Stimulated activated CD4-positive, alpha-beta T cell treated with anti-CD3 and anti-CD28 coated beads, Interleukin-4, amount 100 ng/mL, for 48 hours (primary cell): ENCODE measurements at places on chromosomes 1 and 21.
A peak's percentile ranks its signal among the peaks of the same experiment; 100 is the strongest.

DNA sequence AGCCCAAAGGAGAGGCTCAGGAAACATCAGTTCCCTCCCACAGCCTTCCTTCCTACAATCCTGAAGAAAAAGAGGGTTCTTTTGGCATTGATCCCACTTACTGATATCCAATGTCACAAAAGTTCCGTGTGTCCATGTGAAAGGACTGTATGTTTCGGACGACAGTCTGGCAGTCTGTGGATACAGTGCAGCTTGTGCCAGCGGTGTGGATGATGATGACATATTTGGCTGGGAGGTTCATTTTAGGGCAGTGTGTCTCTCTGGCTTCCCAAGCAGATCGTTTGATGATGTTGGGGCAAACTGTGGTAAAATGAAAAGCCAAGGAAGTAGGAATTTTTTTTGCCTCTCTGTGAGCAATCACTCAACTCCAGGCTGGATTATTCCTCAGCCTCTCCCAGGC, 10.4 kb downstream of the PGLYRP3 start:
- DNase-seq, result no peak

DNA sequence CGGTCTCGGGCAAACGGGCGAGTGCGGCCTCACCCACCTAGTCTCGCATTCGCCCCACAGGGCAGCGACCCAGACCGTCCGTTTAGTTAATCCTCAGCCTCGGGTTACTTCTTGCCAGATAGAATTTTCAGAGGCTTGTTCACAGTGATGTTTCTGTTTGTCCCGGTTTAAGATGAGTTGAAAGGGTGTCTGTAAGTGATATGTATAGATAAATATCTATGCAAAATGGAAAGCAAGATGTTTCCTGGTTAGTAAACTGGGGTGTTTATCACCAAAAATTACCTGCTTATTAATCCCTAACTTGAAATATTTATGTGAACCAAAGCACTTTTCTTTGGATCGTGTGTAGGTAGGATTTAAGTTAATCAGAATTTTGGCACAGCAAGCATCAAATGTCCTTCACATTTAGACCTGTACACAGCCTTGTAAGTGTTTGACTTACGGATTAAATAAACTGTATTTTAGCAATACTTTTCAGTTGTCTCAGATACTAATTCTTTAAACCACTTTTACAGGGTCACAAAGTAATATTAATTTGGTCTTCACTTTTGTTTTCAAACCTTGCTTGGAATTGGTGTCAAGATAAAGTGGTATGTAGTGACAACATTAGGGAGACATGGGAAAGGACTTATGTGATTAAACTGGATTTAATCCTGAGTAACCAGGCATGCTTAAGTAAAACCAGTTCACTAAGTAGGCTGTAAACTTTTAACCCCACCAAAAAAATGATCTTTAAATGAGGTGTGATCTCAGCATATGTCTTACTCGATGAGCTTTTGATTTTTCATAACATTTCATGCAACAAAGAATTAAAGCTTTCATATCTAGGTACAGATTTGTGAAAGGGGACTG, 914 bp downstream of the ZNF326 start:
- DNase-seq, result no peak

GRCh38 chr1:192626366-192627179, 9.4 kb upstream of the RGS13 start:
- DNase-seq, result no peak

DNA sequence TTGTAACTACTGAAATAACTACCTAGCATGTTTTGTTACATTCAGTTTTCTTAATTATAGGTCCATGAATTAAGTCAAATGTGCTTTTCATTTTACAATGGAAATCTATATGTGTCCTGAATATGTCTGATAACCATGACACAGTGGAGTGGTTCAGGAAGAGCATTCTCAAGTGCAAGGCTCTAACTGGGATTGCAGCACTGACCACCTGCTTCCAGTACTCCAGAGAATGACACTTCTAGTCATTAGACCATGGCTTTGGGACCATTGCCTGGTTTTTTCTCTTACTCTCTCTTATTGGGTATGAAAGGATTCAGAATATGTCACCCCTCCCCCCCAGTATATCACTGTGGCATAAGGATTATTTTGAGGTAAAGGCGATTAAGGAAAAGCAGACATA, 204.9 kb upstream of the CACYBP start:
- DNase-seq, result no peak

GRCh38 chr1:55749975-55750627, 534.9 kb upstream of the USP24 start:
- no peak for DNase-seq

- peak; percentile 86 for DNase-seq
Measured at GRCh38 chr1:9942939-9943788, at the start of the genes LZIC and NMNAT1. Gene LZIC, minus strand, starts transcription at chr1:9943391. Its CDS starts 6,772 bp downstream, at chr1:9936619. Gene NMNAT1, plus strand, starts transcription at chr1:9943475. Its CDS starts 28,599 bp downstream, at chr1:9972074.

DNA sequence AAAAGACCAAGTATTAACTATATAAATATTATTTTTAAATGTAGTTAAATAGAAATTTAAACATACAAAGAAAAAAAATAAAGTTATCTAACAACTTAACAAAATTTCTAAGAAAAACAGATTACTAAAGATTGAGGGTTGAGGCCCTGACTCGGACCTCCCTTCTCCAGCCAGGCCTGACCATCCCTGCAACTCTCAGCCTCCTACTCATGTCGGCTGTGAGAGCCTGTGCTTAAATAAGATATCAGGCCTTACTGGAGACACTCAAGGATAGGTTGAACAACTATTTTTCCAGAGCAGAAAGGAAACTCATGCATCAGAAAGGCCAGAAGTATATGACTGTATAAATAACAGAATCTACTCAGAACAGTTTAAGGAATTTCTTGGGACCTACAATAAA, 33.0 kb upstream of the PSMG1 start:
- DNase-seq, result no peak

GRCh38 chr1:86209346-86209745, 52.8 kb upstream of the COL24A1 start:
- DNase-seq, result no peak

DNA sequence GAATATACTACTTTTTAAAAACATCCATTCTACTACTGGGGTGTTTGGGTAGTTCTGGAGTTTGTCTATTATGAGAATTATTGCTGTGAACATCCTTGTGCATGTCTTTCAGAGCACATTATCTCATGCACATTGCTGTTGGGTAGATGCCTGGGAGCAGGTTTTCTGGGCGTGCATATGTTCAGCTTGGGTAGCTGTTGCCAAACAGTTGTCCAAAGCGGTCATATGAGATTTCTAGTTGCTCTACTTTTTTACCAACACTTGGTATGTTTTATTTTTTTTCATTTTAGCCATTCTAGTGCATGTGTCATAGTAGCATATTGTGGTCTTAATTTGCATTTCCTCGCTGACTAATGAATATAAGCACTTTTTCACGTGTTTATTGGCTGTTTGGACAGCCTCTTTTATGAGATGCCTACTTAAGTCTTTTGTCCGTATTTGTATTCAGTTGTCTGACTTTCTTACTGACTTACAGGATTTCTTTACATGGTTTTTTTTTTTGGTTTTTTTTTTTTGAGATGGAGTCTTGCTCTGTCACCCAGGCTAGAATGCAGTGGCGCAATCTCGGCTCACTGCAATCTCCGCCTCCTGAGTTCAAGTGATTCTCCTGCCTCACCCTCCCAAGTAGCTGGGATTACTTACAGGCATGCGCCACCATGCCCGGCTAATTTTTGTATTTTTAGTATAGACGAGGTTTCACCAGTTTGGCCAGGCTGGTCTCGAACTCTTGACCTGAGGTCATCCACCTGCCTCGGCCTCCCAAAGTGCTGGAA, 18.1 kb downstream of the ZDHHC18 start:
- DNase-seq, result no peak

DNA sequence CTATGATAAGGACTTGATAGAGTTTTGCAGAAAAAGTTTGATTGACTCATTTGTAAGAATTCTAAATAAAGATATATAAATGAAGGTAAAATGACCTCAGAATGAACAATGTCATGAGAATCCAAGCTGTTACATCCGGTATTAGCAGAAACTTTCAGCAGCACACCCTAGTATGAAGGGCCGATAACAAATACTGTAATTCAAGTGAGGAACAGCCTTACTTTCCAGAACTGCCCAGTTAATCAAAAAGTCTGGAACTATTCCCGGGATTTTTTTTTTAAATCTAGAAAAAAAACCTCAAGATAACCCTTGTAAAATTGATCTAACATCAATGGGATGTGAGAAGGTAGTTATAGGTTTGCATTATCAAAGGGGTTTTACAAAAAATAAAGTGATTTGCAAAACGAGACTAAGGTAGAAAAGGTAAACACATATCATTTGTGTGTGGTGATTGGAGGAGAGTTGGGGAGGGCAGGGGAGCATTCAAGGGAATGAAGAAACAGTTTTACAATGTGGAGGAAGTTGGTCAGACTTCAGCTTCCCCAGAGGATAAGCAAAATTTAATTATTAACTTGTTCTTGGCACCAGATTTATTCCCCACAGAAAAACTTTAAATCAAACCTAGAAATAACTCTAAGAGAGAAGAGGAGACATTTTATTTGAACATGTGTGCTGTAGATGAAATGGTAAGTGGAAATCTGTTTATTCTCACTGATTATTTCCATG, 75.9 kb upstream of the VCAM1 start:
- no peak for DNase-seq

- no peak for DNase-seq
Measured at GRCh38 chr1:57572016-57572415, 148.2 kb upstream of the DAB1 start.

GRCh38 chr1:63821091-63822005, 47.5 kb downstream of the ROR1 start:
- DNase-seq, result no peak

- no peak for DNase-seq
Measured at GRCh38 chr1:190578017-190578416, 100.4 kb upstream of the BRINP3 start.

DNA sequence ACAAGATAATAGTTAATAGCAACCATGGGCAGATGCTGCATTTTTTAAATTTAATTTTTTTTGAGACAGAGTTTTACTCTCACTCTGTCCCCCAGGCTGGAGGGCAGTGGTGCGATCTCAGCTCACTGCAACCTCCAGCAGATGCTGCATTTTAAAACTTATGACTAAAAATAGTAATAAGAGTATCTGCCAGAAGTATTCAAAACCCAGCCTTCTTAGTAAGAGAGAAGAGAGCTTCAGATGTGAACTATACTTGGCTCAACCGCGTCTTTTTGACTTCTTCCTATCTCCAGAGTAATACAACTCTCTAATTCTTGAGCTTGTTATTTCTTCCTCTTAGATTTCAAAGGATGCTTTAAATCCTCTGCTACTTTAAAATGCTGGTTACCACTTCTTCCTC, 4.6 kb downstream of the RPS27 start:
- no peak for DNase-seq

- DNase-seq, result no peak
Measured at GRCh38 chr1:35838693-35839245, 31.0 kb downstream of the AGO4 start.

GRCh38 chr1:89440911-89441310, 77.1 kb downstream of the GBP6 start:
- no peak for DNase-seq

DNA sequence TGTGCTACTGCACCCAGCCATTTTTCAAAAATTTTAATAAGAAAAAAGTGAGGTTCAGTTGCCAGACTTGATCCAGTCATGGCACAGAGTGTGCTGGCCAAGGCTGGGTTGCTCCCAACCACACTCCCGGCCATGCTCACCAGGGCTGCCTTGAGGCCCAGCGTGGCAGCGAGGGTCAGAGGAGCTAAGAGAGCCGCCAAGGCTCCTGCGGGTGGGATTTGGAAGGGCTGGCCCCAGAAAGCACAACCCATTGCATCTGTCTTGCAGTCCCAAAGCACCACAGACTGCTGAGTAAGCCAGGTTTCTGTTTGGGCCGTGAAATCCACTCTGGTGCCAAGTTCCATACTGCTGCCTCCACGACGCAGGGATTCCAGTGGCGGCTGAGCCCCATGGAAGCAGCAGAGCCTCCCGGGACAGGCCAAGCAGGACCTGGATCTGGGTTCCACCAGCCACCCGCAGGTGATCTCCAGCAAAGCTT, 22.6 kb downstream of the ZBTB17 start:
- no peak for DNase-seq

DNA sequence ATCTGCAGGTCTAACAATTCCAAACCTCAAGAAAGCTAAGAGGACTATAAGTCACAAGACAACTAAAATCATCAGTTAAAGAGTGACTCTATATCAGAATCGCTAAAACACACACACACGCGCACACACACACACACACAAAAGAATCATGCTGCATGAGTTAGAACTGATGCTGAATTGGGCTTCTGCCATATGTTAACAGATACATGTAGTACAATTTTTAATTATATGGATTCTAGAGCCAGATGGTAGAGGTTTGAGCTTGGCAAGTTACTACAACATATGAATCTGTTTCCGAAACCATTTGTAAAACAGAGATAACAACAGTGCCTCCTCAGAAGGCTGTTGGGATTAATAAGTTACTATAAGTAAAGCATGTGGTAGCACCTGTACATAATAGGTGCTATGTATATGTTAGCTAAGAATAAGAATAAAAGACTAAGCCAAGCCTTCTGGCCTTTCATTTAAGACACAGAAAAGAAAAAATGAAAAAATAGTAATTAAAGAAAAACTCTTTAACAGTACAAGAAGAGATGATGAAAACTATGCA, 17.9 kb downstream of the EPRS1 start:
- no peak for DNase-seq

DNA sequence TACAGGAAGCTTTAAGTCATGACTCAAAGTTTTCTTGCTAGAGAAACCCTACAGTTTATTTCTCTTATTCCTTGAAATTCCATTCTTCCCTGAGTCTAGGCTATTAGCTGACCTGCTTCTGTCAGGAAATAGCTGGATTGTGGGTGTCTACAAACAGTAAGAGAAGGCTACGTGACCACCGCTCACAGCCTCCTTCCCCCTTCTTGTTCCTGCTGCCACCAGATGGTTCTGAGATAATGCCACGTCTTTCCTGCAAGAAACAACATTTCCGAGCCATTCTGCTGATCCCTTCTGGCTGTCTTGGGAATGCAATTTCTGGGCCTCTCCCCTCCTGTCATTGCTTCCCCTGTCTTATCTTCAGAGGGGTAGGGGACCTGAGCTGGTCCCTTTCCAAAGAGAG, 128.9 kb upstream of the SGIP1 start:
- no peak for DNase-seq
